ENCODE measurements at places on chromosomes 16 and 17. TPM values are rescaled to one million over a fixed set of nuclear protein-coding genes. Genes with fewer than 3 reads are reported as not detected.

GRCh38 chr16:20948444-20948843 lies 47.9 kb downstream of the LYRM1 start:
- DNase-seq: no peak

DNA sequence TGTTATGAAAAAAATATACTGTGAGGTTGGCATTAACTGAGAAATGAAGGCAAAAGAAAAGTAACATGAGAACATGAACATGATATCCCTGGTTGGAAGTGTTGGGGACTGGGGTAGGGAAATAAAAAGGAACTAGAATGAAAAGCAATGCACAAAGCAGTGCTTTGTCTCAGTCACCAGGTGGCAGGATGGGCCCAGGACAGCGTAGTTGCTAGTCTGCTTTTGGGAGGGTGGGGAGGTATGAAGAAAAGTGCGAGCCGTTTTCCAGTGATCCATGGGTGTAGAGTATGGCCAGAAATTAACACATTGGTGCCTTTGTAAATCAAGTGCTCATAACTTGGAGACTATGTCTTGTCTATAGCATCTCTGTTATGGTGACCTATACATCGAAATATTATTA lies 662.5 kb upstream of the SALL1 start:
- DNase-seq: no peak

MYH2 gene
- 0.43 TPM for total RNA-seq

GRCh38 chr16:23113185-23113584 lies 36.1 kb downstream of the USP31 start:
- no peak for DNase-seq

Measured in posterior vena cava (tissue), 2 donors.